ENCODE measurements at places on chromosomes 2 and 18.

DNA sequence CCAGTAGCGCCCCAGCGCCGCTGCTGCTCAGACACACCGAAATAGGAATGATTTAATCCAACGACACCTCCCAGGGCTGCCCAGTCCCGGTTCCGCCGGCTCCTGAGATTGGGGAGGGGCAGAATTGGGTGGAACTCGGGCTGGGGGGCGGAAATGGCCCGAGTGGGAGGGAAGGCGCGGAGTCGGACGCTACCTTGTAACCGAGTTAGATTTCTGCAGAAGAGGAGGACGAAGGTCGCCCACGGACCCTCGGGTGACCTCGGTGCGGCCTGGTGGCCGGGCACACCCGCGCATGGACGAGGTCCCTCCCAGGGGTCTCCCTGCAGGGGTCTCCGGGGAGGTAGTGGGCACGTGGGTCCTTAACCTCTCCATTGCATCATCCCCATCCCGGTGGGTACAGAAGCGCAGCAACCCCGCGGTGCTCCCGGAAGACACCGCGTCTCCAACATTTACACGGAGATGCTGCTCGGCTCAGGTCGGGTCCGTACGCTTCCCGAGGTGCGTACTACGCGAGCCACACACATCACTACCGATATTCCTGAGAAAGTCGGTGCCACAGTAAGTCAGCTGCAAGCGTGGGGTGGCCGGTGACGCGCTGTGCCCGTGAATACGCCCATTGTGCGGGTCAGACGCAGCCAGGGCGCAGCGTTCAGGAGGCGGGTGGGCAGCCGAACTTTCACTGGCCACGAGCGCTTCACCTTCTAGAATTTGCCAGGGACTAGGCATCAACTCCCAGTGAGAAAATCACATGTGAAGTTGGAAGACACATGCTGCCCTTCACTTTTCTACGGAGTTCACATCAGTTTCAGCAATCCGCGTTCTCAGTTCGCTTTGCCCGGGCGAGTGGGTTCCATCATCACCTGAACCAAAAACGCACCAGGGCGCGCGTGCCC, 3.0 kb downstream of the ZNF516 start:
- DNase-seq, result no peak

GRCh38 chr2:137910641-137911040, 53.6 kb upstream of the HNMT start:
- no peak for DNase-seq

DNA sequence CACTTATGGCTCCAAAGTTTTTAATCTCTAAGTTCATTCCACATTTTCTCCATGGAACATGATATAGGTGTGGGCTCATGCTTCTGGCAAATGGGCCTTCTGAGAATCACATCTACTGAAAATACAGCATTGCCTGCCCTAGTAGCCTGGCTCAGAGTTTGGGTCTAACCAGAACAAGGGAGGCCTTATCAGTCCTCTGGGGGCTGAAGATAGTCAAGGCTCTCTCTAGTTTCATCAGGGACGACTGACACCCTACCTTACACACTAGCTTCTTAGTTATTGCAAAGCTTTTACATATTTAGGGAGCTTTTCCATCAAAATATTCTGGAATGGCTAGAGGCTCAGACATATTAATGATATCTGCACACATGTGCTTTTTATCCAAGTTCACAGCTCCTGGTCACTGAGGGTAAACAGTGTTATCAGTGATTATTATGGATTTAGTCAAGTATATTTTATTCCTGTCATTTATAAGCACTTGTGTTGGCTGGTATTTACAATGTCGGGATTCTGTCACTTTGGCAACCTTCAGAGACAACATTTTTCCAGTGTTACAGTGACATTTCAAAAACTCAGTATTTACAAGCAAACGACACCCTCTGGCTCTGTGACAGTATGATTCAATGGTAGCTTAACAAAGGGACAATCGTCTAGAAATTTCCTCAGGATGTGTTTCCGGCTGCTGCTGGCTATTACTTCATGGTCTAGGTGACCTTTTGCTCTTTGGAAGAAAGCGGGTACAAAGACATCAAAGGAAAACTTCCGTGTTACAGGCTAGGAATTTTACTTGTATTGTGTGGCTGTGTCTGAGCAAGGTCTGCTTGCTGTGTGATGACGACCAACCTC, 200.6 kb downstream of the TCF4 start:
- no peak for DNase-seq

DNA sequence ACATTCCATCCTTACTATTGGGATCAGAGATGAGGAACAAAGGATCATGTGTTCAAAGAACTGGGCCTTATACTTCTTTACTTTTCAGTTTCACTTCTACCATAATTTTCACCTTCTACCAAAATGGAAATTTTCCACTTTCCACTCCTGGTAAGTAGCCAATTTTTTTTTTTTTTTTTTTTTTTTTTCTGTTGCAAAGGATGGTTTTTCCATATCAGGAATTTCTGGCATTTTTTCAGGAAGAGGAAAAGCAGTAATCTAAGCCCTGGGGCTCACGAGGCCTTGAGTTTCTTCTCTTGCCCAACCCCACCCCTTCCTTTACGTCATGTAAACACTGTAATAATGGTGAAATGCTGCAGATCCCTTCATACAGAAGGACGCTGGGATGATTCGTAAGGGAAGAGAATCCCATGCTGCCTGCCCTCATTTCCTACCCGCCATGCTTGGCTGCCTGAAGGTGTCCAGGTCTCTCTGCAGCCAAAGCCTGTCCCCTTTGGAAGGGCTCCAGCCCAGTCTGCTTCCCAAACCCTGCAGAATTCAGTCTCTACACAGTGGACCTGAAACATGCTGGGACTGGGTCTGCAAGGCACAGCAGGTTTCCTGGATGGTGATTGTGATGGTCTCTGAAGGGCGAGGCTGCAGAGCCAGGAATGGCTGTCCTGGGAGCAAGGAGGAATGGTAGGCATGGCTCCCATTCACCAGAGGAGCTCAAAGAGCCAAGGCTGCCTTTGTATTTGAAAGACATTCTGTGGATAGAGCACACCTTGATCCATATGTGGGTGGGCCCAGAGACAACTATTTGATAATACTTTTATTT, 57.0 kb downstream of the EFR3B start:
- DNase-seq, result no peak

- no peak for DNase-seq
Observed at GRCh38 chr2:71684226-71685072, 231.1 kb downstream of the DYSF start.

- peak; percentile 52 for DNase-seq
Observed at GRCh38 chr18:24968238-24968775, 383.7 kb downstream of the ZNF521 start.

DNA sequence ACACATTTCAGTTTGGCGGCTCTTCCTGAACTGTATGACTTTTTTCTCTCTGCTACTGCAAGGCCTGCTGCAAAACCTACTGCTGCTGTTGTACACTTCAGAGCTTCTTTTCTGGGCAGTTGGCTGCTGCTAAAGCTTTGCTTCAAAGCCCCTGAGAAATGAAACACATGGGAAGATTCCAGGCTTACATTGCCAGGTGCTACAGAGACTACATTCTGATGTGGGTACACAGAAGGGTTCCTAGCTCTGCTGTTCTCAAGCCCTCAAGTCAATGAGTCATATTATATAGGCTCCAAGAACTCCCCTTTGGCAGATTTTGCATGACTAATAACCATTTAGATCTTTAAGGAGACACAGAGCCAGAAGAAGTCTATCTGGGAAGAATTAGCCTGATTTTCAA, 12.9 kb upstream of the PGAP1 start:
- no peak for DNase-seq

DNA sequence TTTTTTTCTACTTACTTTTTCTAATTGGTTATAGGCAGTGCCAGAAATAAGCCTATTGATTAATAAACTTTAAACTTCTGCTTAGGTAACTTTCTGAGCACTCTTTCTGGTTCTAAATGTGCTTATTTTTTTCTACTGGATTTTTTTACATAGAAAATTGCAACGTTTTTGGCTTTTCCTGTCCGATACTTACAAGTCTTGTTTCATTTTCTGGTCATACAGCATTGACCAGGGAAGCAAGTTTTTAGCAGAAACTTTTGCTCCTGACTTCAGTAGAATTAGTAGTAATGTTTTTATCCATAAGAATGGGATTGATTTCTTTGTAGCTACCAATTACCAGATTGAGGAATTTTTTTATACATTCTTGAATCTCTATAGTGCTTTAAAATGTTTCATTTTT, 36.9 kb downstream of the NCKAP5 start:
- no peak for DNase-seq

GRCh38 chr2:65055422-65056214, 598 bp upstream of the CEP68 start:
- DNase-seq, result no peak

DNA sequence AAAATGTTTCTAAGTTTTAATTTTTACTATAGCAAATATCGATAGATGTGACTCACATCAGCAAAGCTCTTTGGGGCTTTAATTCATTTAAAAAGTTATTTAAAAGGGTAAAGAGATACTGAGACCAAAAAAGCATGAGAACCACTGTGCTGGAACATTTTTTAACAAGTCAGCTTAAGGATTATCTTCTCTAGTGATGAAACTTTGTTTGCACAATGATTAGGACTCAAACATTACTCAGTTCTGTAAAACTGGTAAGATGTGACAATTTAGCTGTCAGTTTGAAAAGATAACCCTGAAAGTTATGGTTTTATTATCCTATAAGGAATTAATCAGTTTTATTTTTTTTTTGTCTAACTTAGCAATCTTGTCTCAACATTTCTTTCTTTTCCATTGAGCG, 301.4 kb downstream of the TSN start:
- DNase-seq, result no peak

DNA sequence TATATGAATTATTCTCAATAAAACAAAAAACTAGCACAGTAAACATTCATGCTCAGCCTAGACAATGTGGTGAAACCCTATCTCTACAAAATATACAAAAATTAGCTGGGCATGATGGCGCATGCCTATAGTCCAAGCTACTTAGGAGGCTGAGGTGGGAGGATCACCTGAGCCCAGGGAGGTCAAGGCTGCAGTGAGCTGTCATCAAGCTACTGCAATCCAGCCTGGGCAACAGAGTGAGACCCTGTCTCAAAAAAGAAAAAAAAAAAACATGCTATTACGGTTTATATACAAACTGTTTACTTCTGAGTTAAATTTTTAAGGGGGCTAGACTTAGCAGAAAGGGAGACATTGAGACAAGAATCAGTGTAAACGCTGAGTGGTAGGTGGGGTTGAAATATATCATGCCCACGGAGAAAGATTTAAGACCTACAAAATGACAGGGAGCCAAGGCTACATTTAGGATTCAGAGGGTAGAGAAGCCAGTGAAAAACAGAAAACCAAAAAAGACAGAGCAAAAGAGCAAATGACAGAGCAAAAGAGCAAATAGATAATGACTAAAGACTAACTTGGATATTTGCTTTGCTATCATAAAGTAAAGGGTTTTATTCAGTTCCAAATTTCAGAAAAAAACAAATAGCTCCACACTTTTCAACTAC, 7.5 kb downstream of the TTC32 start:
- no peak for DNase-seq

DNA sequence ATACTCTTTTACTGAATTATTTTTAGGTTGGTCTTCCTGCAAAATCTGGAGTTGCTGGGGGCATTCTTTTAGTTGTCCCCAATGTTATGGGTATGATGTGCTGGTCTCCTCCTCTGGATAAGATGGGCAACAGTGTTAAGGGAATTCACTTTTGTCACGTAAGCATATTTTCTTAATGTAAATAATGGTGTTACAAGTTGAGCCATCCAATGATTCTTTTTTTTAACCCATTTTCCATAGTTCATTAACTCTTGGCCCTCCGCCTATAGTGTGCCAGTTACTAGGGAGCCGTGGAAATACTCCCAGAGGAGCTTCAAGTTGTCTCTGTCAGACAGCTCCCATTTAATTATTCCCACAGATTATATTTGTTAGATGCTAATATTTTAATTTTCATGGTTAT, 49.8 kb downstream of the GLS start:
- no peak for DNase-seq
